ENCODE measurements at places on chromosomes 12 and 14. TPM values are rescaled to one million over a fixed set of nuclear protein-coding genes. Genes with fewer than 3 reads are reported as not detected.
A peak's percentile ranks its signal among the peaks of the same experiment; 100 is the strongest.

DNA sequence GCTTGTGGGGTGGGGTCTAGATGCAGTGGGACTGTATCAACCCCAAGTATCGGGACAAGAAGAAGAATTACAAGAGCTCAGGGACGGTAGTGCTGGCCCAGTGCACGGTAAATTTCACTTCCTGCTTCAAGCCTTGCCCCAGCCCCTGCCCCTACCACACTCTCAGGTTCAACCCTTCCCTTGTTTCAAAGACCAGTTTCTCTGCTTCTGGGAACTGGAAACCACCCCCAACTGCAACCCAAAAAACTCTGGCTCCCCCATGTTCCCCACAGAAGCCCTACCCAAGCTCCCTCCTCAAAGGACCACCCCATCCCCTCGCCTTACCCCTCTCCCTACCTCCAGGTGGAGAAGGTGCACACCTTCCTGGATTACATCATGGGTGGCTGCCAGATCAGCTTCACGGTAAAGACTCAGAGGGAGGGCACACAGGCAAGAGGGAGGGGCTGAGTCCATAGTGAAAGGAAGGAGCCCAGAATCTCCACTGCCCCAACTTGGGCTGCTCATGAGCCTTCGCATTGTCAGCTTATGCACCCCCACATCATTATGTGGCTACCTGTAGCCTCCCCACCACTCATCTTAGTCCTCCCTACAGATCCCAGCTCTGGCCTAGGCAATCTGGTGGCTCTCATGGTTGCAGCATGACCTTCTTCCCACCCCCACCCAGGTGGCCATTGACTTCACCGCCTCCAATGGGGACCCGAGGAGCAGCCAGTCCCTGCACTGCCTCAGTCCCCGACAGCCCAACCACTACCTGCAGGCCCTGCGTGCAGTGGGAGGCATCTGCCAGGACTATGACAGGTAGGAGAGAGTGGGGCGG is 4.3 kb downstream of the CPNE6 start:
- DNase-seq = no peak

DNA sequence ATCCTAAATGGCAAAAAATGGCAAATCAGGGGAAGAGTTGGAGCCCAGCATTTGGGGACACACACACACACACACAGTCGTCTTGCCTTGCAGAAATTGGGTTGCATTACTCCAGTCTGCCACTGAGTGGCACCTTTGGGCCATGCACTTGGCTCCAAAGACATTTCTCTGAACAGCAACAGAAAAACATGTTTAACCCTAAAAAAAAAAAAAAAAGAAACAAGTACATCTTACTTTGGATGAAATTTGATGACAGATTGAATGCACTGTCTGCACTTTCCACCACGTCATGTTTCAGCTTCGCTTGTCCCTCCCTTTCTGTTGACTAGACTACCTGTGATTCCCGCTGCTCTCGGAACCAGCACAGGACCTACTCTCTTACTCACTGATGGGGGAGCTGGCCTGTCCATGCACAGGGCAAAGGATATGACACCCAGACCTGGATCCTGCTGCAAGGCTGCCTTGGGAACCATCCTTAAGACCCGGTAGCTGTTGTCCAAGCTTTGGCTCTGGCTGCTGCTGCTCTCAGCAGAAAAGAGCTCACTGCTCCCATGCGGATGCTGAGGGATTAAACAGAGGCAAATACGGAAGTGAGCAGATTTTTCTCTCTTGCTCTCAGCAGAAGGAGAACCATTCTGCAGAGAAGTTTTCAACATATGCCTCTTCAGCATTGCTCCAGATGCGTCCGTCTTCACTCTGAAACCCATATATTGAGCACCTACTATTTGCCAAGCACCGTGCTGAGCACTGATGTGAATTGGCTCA is 376.8 kb downstream of the DPF3 start:
- peak; percentile 81 for DNase-seq

DNA sequence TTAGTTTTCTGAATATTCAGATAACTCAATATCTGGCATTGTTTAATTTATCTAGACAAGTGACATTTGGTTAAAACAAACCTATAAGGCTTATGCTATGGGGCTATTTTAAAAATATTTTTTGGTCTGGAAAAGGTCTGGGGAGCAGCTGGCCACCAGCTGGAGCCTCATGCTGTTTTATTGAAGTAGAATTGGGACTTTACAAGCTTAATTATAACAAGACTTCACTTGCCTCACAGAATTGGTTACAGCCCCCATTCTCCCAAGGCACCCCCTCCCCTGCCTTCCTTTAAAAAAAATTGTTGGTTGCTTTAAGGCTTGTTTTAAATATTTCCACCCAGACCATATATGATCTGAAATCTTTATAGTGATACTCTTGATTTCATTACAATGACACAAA is 453.9 kb downstream of the ADAMTS20 start:
- DNase-seq = no peak

DNA sequence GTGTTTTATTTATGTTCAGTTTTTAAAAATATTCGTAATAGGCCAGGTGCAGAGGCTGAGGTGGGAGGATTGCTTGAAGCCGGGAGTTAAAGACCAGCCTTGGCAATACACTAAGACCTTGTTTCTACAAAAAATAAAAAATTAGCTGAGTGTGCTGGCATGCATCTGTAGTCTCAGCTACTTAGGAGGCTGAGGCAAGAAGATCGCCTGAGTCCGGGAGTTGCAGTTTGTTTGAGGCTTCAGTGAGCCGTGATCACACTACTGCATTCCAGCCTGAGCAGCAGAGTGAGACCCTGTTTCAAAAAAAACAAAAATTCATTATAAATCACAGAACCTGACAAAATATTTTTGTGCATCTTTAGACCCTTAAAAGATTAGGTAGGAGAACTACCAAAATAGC is 240.1 kb upstream of the ARHGAP5 start:
- no peak for DNase-seq

DNA sequence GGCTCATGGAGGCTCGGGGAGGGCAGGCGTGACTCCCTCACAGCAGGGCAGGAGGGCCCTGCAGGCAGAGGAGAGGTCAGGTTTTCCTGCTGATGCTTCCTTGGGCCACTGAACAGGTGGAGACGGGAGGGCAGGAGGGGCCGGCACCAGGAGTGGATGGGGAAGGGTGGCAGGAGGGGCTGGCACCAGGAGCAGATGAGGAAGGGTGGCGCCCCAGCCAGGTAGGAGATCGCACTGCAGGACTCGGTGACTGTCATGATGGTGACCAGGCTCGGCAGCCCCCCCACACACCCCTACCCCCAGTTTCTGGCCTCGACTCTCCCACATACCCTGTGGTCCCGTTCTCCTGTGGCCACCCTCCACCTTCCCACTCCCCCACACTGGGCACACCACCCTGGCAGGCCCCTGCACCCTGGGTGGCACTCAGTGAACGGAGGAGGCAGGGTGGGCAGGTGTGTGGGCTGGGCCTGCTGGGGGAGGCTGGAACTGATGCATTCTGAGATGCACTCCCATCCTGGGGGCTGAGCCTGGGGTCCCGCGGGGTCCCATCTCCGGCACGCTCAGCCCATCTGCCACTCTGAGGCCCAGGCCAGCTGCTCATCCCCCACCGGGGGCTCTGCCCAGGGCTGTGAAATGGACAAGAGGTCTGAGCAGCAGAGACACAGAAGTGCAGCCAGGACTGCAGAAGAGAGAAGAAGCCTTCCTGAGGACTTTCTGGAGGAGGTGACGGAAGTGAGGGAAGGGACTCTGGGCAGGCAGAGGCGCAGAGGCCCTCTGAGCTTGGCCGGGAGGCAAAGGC is 2.8 kb downstream of the NUDT14 start:
- DNase-seq = no peak

GRCh38 chr14:24224618-24225071 is 7.5 kb downstream of the NEDD8 start:
- peak; percentile 70 for DNase-seq

DNA sequence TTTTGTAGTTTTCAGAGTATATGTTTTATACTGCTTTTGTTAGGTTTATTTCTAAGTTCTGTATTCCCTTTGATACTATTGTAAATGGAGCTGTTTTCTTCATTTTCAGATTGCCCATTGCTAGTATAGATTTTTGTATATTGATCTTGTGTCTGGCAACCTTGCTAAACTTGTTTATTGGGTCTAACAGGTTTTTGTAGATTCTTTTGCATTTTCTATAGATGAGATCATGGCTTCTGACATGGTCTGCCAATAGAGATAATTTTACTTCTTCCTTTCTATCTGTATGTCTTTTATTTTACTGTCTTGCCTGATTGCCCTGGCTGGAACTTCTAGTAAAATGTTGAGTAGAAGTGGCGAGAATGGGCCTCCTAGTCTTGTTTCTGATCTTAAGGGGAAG is 40.3 kb downstream of the ANKRD9 start:
- no peak for DNase-seq

DNA sequence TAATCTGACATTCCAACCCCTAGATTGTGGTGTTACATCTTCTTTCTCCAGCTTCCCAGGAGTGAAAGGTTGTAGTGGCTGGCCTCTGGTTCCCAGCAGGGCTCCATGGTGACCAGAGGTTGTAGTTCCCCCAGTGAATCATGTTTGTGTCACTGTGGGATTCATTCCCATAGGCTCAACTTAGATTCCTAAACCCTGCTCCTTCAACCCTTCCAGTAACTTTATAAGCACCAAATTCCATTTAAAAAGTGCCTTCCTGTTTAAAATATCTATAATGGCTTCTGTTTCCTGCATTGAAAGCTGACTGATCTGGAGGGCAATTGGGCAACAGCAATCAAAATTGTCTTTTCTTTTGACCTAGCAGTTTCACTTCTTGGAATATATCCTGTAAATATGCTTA is 40.5 kb upstream of the TBC1D15 start:
- peak; percentile 12 for DNase-seq

- peak; percentile 59 for DNase-seq
Measured at GRCh38 chr12:122452701-122453285, 30.3 kb upstream of the CLIP1 start.

GRCh38 chr14:30211326-30211725 is 283.7 kb upstream of the PRKD1 start:
- DNase-seq = no peak

DNA sequence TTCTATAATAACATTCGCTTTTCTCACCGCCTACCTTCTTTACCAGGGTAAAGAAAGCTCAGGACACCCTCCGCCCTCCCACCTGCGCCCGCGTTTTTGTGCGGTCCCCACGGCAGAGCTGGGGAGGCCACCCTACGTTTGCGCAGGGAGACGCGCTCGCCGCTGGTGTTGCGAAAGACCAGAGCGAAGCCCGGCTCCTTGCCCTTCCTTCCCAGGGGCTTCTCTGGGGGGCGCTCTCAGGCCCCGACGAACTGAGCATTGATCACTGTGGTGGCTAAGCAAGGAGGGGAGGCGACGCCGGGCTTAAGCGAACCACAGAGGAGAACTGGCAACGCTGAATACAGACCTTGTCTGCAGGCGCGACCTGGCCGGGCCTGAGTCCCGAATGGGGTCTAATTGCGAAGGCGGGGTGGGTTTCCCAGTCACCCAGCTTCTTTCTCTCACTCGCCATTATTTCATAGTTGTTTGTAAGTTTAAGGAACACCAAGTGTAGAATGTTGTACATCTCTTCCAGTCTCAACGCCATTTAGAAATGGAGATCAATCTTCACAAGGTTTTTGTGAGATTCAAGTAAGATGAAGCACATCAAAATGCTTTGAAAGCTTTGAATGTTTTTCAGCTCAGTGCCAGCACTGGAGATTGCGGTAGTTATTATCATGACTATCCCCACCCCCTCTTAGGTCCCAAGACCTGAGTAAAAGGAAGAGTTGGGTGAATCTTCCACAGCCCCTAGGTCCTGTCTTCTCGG is 1.7 kb upstream of the NKX2-1 start:
- DNase-seq = no peak

DNA sequence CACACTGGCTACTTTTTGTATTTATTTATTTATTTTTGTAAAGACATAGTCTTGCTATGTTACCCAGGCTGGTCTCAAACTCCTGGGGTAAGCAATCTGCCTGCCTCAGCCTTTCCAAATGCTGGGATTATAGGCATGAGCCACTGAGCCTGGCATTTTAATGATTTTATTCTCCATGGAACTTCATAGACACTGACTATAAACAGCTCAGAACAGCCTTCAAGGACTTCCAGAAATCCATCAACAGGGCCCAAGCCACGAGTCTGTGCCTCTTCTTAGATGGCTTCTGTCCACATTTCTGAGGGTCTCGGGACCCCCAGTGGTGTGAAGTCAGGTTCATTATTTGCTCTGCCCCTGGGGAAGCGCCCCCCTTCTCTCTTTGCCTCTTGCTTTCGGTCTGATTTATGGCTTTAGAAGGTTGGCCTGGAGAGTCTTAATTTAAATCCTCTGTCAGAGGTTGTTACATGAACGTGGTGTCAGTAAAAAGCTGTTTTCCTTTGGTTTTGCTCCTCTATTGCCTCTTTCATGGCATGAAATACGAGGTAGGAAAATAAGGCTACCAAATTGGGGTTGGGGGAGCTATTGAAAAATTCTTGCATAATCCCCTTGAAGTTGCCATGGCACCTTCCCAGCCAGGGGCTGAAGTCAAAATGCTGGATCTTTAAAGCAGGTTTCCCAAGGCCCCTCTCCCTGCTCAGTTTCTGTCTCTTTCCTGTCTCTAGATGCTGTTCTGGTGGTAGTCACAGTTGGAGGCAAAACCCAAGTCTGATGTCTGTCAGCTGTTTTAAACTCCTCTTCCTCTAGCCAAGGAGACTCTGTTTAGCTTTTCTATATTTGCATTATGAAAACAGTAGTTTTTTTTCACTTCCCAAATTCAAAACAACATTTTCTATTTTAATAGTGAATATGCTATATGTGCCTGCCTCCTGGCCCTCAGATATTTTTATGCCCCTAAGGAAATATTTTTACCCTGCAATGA is 129.4 kb downstream of the SMOC1 start:
- no peak for DNase-seq

DNA sequence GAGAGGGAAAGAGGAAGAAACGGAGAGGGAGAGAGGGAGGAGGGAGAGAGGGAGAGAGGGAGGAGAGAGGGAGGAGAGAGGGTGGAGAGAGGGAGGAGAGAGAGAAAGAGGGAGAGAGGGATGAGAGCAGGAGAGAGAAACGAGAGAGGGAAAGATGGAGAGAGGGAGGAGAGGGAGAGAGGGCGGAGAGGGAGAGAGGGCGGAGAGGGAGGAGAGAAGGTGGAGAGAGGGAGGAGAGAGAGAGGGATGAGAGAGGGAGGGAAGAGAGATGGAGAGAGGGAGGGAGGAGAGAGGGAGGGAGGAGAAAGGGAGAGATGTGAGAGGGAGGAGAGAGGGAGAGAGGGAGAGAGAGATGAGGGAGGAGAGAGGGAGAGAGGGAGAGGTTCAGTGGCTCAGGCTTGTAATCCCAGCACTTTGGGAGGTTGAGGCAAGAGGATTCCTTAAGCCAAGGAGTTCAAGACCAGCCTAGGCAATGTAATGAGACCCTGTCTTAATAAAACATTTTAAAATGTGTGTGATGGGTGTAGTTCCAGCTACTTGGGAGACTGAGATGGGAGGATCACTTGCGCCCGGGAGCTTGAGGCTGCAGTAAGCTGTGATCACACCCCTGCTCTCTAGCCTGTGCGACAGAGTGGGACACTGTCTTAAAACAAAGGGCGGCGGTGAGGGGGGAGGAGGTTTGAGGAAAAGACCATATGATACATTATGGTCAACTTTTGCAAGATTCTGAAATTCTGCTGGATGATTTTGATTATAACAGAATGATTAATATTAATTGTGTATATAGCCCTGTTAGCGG is 21.3 kb upstream of the SNRPF start:
- DNase-seq = no peak

Gene LARP4
- 57.9 TPM for total RNA-seq

Gene OR4E2
- total RNA-seq = not detected

Gene RNASE7
- total RNA-seq = not detected

Gene PLCZ1
- not detected for total RNA-seq

Gene ALX1
- total RNA-seq = 0.64 TPM

Gene MARK3
- total RNA-seq = 79.2 TPM

Gene CLEC1B
- total RNA-seq = not detected

Gene PLA2G1B
- not detected for total RNA-seq

Gene MAP1LC3B2
- total RNA-seq = 0.43 TPM

Gene ERG28
- total RNA-seq = 10.0 TPM

Gene RHEBL1
- 0.64 TPM for total RNA-seq
